Stimulated activated CD8-positive, alpha-beta memory T cell treated with anti-CD3 and anti-CD28 coated beads, Interleukin-4, amount 100 ng/mL, for 4 hours (primary cell): ENCODE measurements at places on chromosomes 1 and 21.

DNA sequence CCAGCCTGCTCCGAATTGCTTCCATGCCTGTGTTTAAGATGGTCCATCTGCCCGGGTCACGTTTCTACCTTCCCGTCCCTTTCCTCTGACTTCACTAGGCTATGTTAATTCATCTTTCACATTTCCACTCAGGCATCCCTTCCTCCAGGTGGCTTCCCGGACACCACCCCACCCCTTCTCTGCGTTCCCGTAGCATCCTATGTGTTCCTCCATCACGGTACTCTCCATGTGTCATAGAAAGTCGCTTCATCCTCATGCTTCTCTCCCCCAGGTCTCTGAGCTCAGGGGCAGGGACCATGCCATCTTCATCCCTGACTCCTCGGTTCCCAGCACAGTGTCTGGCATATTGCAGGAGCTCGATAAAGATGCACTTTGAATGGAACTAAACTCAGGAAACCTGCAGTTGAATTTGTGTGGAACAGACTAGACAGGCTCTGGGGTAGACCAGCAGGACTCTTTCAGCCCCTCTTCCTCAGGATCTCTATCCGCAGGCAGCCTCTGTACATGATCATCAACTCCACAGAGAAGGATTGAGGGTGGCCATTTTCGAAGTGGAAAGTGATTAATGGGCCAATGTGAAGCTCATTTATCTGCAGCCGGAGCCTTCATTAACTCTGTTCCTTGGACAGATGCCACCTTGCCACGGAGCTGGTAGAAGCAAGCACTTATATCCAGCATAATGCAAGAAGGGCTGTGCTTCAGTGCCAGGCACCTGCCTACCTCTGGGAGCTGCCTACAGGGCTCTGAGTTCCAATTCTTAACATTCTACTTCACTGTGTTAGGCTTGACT lies 9.1 kb downstream of the C1orf226 start:
- no peak for DNase-seq

- peak; percentile 6 for DNase-seq
These were observed 28.4 kb downstream of the ACP6 start for GRCh38 chr1:147641695-147642592.

GRCh38 chr21:41396558-41397075 lies 29.4 kb upstream of the MX1 start:
- no peak for DNase-seq

GRCh38 chr1:79817031-79817560 lies 810.6 kb upstream of the ADGRL4 start:
- DNase-seq, result no peak

DNA sequence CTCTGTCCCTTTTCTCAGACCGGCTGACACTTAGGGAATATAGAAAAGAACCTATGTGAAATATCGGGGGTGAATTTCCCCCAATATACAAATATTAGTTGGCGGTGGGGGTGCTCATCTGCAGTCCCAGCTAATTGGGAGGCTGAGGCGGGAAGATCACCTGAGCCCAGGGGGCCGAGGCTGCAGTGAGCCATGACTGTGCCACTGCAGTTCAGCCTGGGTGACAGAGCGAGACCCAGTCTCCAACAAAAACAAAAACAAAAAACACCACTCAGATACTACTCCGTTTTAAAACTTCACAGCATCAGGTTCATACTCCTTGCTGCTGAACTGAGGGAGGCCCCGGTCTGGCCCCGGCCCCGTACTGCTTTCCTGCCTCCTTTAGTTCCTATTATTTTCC lies 5.9 kb upstream of the EXOSC10 start:
- DNase-seq, result no peak

GRCh38 chr1:229271448-229272159 lies 693 bp downstream of the RAB4A start:
- DNase-seq, result no peak

DNA sequence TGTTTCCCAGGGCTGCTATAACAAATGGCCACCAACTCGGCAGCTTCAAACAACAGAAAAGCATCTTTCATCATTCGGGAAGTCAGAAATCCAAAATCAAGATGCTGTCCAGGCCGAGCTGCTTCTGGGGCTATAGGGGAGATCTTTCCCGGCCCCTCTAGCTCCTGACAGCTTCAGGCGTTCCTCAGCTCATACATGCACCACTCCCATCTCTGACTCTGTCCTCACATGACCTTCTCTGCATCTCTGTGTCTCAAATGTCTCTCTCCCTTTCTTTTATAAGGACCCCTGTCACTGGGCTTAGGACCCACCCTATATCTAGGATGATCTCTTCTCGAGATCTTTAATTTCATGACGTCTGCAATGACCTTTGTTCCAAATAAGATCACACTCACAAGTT lies 13.8 kb upstream of the NPPB start:
- no peak for DNase-seq
